ENCODE measurements at places on chromosomes 2 and 18.

DNA sequence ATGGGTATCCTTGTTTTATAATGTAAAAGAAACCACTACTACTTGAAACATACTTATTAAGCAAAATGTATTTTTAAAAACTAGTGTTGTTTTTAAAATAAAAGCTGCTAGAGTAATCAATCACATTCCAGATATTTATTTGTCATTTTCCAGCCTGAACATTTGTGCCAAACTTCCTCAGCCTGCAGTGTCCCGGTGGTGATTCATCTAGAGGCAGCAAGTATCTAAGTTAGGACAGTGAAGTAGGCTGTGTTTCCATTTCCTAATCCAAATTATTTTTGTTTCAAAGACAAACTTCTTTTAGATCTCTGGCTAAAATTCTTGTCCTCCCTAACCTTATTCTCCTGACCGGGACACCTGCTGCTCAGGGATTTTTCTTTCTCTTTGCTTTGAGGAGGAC, 12.8 kb upstream of the GCG start:
- DNase-seq, result no peak

GRCh38 chr2:30034052-30034775, 112.6 kb upstream of the YPEL5 start:
- no peak for DNase-seq

- DNase-seq, result no peak
Observed at GRCh38 chr2:68411397-68412126, 46.5 kb downstream of the PLEK start.

DNA sequence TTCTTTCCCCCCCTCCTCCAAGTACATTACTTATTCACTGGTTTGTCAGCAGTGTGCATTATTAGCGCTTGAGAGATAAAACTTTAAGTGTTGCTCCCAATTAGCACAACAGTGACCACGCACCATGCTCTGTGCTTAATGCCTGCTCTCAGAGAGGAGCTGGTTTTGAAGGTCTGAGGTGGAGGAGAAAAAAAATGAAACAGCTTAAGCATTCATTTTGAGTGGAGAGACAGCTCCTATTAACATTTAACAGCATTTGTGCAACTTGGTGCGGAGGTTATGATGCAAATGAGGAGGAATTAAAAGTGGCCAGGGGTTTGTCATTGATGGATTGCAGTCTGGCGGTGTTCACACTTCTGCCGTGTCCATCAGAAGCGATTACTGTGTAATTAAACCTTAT, 141.8 kb downstream of the FIGN start:
- DNase-seq, result no peak

DNA sequence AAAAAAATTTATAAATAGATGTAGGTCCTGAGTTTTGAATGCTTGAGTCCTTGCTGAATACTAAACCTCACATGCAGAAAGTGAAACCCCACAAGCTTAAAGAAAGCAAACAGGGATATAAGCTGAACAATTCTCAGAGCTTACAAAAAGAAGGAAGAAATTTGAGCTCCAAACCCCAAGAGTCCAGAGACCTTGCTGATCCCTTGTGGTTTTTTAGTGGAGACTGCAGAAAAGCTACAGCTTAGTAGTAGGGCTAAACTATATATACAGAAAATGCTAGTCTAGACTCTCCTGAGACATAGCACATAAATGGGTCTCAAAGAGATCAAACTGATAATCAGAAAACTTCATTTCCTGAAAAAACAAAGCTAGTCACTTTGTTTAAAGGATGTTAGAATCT, 1548.1 kb upstream of the ZEB2 start:
- no peak for DNase-seq

DNA sequence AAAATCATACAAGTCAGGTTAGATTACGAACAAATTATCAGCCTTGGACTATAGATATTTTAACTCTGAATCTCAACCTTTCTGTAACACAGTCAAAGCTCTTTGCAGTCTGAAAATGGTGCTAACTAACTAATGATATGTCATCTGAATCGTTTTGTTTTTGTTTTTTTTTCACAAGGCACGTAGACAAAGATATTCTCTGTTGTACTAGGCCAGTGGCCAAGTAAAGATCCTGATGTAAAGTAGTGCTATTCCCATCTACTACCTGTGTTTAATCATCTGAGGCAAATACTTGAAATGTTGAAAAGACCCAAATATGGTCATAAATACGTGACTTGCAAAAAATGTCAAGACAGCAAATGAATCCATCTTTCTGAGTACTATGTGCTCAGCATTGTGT, 65.7 kb downstream of the REL start:
- no peak for DNase-seq

GRCh38 chr2:18903750-18904149, 314.4 kb upstream of the NT5C1B start:
- DNase-seq, result no peak

DNA sequence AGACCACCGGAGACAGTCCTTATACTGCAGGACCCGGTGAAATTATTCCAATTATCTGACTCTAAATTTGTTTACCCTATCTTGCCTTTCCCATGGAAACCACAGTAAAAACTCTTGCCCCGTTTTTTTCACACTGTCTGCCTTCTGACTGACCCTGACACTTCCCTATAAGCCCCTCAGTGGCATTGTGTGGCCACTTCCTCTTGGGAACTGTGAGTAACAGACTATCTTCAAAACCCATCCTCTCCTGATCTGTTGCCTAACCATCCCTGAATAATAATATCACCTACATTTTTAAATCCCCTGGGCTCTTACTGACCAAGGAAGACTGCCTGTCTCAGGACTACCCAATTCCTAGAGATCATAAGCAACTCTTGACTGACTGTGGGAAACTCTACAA, 42.6 kb upstream of the RNF152 start:
- DNase-seq, result no peak

DNA sequence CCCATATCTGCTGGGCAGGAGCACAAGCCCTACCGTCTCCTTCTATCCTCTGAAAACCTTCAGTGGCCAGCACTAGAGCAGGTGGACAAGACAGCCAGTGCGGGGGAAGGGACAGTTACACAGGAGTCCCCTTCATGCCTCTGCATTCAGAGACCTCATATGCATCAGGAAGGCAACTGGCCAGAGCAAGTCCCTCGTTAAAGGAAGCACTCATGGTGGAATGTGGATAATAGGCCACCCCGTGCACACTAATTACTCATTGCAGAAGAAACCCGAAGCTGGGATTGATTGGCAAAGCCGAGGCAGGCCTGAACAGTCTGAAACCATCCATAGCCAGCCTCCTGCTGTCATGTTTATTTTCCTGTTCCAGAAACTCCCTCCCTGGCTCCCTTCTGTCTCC, 11.2 kb downstream of the KIAA2012 start:
- DNase-seq, result no peak

GRCh38 chr2:114031605-114032505, 142.0 kb downstream of the ACTR3 start:
- DNase-seq, result no peak

- no peak for DNase-seq
Observed at GRCh38 chr2:124485659-124486058, 460.6 kb downstream of the CNTNAP5 start.

DNA sequence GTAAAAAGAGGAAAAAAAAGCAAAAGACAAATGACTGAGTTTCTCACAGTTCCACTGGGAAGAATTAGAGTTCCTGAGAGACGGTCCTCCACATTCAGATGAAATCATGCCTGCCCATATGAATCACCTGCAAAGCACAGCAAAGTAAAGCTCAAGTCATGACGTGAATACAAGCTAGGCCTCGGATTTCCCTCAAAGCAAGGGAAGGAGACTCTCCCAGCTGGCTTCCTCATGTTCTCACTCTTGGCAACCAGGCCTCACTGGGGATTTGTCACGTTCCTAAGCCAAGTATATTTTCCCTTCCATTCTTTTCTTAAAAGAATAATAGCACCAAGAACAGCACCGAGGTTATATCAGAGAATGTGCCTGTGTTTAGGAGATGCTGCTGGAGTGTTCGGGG, 47.0 kb downstream of the CYP27C1 start:
- DNase-seq, result no peak

GRCh38 chr2:235595422-235596010, 101.7 kb downstream of the AGAP1 start:
- peak; percentile 67 for DNase-seq

DNA sequence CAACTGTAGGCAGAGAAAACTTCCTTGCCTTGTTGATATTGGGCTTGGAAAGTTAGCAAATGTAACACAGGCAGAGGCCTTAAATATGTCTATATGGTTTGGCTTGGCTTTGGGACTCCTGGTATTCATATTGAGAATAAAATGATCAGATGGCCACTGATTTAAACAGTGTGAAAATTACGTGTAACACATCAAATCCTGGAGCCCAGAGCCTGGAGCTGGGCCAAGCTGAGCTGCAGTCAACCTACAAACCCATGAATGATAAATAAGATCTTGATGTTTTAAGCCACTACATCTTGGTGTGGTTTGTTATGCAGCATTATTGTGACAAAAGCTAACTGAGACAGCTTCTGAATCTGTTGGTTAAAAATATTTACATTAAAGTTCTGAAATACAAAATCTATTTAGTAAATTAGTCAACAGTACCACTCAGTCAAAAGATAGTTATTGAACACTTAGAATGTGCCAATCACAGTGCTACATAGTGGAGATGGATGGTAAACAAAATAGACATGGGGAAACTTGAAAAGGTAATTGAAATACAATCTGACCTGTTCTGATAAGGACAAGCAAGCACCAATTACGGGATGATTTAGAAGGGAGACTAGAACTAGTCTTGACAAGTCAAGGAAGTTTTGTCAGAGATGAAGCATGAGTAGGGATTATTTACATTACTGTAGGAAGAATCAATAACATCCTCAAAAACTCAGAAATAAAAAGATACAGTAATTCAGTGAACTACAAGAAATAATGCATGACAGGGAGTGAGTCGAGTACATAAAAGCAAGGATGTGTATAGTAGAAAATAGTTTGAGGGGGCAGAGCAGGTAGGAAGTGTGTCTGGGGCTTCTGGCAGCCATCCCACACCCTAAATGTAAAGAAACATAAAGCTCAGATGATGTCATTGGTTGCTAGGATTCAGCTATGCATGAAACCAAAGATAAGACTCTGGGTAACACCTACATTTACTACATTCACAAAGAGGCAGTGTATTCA, 157.7 kb downstream of the HNMT start:
- no peak for DNase-seq

DNA sequence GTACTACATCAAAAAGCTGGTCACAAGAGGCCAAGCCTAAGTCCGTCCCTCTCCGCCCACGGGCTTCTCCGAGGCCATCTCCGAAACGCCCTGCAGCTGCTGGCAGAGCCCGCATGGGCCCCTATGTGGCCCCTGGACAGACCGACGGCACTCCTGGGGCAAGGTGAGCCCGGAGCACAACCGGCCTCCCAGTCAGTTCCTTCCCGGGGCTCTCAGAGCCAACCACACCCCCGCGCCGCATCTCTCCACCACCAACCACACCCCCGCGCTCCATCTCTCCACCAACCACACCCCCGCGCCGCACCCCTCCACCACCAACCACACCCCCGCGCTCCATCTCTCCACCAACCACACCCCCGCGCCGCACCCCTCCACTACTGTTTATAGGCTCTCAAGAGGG, 93.5 kb downstream of the ZNF516 start:
- no peak for DNase-seq

DNA sequence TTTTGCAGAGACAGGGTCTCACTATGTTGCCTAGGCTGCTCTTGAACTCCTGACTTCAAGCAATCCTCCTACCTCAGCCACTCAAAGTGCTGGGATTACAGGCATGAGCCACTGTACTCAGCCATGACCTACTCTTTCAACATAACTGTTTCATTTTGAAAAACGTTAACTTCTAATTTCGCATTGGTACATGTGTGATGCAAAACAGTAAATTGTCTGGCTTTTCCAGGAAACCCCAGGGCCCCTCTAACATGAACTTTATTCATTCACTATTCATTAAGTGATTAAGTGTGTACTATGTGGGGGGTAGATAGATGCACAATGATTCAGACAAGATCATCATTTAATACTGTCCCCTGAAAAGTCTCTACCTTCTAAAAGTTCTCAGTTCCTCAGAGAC, 364.9 kb downstream of the SS18 start:
- no peak for DNase-seq

DNA sequence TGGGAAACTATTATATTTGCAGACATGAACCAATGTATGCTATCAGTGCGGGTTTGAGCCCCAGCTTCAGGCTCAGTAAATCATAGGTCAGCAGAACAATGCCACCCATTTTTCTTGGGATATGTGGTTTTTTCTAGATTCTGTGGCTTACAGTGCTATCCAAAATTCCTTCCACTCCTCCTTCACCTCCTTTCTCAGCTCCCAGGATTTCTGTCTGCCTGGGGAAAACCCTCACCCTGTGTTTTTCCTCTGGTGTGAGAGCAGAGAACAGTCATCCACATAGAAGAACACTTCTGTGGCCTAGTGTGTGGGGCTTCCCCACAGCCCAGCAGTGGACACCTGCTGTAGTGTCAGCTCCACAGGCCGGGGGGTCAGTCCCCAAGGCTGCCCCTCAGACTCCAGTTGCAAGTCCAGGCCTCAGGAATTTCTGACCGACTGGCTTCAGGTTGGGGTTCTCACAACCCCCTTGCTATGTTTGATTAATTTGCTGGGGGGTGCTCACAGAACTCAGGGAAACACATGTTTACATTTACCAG, 238.2 kb downstream of the LDLRAD4 start:
- DNase-seq, result no peak

DNA sequence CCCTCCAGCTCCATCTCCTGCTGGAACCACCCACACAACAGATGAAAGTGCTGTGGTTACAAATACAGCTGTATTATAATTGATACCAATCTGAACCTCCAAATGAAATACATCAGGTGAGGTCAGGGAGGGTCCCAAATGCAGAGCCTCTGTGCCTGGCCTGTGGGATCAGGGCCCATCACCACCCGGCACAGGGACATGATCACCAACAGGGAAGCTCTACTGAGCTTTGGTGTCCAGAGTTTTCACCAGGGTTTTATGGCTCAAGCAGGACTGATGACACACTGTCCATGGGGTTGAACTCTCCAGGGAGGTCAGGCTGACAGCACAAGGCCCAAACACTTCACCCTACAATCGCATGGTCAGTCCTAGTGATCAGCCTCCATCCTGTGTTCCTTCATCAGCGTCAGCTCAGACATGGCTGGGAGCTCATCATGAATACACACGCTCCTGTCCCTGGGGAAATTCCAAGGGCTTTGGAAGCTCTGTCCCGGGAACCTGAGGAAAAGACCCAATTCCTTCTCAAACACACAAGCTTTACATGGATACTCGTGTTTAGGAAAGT, 3.9 kb upstream of the PXDN start:
- no peak for DNase-seq

DNA sequence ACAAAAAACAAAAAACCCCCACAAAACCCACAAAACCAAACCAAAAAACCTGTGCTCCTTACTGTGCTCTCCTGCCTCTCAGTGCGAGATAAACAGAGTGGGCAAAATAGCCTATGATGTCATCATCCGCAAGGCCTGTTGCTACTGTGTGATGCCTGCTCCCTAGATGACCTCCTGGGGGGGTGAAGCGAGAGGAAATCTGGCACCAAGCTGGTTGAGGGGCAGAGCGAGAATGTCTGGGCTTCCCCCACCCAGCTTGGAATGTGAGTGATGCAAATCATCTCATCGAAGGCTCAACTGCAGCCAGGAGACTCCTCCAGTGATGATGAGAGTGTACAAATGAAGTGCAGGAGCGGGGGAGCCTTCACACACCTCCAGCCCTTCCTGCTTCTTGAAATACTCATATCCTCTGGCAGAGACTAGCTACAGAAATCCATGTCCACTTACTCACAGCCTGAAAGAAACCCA, 57.7 kb upstream of the MAP4K3 start:
- no peak for DNase-seq
